ENCODE measurements at places on chromosomes 13 and 19.

- DNase-seq = no peak
Observed at GRCh38 chr19:2633693-2634075, 68.8 kb downstream of the GNG7 start.

- DNase-seq = no peak
Observed at GRCh38 chr13:111262715-111263114, 57.7 kb upstream of the TEX29 start.

GRCh38 chr13:51324714-51325420, 14.6 kb upstream of the SERPINE3 start:
- no peak for DNase-seq

GRCh38 chr13:43316946-43317353, 293.6 kb downstream of the DNAJC15 start:
- DNase-seq = no peak

DNA sequence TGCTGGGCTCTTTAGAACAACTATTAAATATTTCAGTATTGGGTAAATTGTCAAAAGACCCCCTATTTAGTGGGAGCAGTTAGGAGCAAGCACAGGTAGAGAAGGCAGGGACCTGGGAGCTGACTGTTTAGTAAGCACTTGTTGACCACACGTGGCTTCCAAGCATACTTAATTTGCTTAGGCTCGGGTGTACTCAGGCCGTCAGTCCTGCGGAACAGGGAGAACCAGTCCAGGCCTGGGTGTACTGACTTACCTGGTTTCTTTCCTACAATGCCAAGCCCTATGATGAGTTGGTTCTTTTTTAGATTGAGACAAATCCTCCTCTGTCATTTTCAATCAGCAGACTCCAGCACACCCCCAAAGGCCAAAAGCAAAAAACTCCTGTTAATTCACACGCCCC, 90.0 kb downstream of the WDFY2 start:
- no peak for DNase-seq

DNA sequence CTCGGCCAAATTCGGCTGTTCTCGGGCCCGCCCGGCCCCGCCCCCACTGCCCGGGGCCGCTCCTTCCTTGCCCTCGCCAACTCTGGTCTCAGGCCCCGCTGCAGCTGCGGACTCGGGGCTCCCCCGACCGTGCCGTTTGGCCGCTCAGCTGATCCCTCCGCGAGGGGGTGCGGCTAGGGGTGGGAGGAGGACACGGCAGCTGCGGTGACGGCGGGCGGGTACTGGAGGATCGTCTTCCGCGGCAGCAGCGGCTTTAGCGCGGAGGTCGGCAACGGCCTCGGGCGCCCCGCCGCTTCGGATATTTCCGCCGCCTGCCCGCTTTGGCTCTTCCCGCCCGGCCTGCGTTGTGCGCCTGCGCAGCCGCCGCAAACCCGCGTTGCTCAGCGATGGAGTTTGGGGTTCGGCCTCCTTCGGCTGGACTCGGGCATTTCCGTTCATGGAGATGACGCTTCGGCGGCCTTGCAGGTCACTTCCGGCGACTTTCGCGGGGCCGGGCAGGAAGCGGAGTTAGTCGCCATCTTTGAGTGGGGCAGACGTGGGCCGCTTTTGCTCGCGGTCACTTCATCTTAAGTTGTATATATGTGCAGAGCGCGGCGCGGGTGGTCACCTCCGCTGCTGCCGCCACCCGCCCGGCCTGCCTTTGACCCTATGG, 338 bp upstream of the UBE2M start:
- DNase-seq = peak; percentile 89

DNA sequence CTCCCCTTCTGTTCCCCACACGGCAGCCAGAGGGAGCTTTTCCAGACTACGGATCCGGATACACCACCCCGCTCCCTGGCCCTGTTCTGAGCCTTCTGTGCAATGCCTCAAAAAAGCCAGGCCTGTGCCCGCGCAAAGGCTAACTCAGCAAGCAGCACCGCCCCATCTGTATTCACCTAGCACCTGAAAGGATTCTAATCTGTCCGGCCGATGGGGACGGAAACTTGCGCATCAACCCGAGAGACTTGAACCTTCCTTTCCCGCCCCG, 589 bp downstream of the ZBTB45 start:
- peak; percentile 64 for DNase-seq

DNA sequence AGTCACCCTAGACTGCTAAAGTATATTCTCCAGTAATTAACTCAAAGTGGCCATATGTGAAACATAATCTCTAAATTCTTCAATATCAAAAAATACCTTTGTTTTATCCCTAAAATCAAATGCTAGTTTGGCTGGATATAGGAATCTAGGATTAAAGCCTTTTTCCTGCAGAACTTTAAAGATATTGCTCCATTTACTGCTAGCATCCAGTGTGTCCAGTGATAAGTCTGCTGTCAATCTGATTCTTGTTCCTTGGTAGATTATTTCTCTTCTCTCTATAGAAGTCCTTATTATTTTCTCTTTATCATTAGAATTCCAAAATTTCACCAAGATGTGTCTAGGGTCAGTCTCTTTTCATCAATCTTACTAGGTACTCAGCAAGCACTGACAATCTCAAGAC, 384.6 kb downstream of the FGF14 start:
- no peak for DNase-seq

- DNase-seq = no peak
Observed at GRCh38 chr19:14507704-14508542, 10.3 kb downstream of the DNAJB1 start.

DNA sequence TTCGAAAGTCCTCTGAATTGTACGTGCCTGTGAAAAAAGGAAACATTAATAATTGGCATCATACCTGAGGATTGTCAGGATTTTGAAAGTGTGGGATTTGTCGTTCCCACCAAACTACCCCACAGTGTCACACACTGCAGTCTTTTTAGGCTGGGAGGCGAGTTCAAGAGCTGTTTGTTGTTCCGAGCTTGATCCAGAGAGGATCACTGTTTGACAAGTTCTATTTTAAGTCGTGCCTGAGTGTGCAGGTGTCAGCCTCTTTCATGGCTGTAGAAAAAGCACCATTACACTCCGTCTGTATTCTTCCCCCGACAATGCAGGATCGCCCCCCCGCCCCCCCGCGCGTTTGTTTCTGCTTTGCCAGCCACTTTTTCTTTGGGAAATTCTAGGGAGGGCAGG, 635 bp upstream of the NBEA start:
- no peak for DNase-seq

GRCh38 chr13:110044551-110045111, 258.2 kb upstream of the IRS2 start:
- DNase-seq = no peak

GRCh38 chr13:38341149-38341692, 8.4 kb upstream of the UFM1 start:
- DNase-seq = no peak

- DNase-seq = no peak
Observed at GRCh38 chr13:30179597-30180276, 127.6 kb downstream of the KATNAL1 start.

DNA sequence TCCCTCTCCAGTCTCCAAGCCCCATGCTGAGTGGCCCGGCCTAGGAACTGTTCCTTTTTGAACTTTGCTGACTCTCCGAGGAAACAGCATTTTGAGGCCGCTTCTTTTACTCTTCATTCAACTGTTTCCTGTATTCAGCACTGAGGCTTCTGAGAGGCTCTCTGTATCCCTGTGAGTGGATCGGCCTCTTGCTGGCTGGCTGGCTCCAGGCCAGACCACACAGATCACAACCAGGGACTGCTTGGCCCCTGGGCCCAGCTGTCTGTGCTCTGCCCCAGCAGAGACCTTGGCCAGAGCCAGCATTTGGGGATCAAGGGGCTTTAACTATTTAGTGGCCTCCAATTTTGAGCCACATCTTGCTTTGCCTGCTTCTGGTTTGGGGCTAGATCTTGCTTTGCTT, 75.6 kb upstream of the KL start:
- DNase-seq = peak; percentile 10

DNA sequence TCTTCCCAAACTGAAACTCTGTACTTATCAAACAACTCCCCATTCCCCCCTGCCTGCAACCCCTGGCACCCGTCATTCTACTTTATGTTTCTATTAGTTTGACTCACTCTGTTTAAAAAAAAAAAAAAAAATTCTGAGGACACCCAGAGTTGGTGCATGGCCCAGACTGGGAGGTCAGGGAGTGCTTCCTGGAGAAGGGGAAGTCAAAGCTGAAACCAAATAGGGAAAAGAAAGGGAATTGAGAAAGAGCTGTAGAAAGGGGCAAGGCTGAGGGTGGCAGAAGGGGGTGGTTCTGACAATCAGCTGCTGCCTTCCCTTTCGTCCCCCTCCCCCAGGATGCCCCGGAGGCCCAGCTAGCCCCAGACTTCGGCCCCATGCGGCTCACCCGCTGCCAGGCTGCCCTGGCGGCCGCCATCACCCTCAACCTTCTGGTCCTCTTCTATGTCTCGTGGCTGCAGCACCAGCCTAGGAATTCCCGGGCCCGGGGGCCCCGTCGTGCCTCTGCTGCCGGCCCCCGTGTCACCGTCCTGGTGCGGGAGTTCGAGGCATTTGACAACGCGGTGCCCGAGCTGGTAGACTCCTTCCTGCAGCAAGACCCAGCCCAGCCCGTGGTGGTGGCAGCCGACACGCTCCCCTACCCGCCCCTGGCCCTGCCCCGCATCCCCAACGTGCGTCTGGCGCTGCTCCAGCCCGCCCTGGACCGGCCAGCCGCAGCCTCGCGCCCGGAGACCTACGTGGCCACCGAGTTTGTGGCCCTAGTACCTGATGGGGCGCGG, 9.0 kb upstream of the STRN4 start:
- DNase-seq = no peak

DNA sequence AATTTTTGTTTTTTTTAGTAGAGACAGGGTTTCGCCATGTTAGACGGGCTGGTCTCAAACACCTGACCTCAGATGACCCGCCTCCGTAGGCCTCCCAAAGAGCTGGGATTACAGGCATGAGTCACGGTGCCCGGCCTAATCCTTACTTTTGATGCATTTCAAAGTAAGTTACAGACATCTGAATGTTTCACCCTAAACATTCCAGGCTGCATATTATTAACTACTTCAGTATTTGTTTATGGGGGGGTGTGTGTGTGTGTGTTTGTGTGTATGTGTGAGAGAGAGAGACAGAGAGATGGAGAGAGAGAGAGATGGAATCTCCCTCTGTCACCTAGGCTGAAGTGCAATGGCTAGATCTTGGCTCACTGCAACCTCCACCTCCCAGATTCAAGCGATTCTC, 13.1 kb downstream of the SULT2B1 start:
- DNase-seq = no peak

GRCh38 chr13:101654883-101655282, 202.4 kb downstream of the ITGBL1 start:
- DNase-seq = no peak

- DNase-seq = no peak
Observed at GRCh38 chr19:2045501-2046045, 5.5 kb downstream of the MKNK2 start.

- no peak for DNase-seq
Observed at GRCh38 chr13:99203601-99204579, 3.2 kb downstream of the UBAC2 start.

- no peak for DNase-seq
Observed at GRCh38 chr13:113902986-113903775, 39.3 kb upstream of the GAS6 start.

DNA sequence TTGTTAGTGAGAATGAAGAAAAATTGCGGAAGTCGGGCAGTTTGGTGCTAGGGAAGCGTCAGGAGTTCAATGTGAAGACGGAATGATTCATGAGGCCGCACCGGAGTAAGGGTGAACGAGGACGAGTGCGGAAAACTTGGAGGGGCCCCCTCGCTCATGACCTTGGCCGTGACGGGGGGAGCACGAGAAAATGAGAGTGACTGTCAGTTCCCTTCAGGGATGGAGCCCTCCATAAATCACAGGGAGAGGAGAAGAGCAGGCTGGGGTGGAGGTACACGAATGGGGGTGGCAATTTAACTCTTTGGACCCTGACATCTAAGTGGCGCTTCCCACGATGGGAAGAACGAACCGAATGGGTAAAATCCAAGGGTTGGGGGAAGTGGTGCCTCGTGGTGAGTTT, 486.4 kb downstream of the TSHZ3 start:
- DNase-seq = no peak

DNA sequence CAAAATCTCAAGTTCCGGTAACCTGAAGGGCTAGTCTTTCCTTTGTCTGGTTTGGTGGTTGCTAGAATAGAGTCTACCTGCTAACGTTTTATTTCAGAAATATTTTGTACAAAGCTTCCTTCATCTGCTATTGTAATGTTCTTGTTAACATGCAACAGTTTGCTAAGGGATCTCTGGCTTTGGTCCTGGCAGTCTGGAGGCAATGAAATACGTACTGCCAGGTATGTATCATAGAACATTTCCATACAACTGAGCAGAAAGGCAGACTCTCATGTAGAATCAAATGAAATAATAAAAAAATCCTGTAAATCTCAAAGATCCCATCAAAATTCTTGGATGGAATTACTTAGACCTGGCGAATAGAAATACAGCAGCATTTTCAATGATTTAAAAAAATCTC, 8.8 kb upstream of the CSNK1A1L start:
- no peak for DNase-seq

DNA sequence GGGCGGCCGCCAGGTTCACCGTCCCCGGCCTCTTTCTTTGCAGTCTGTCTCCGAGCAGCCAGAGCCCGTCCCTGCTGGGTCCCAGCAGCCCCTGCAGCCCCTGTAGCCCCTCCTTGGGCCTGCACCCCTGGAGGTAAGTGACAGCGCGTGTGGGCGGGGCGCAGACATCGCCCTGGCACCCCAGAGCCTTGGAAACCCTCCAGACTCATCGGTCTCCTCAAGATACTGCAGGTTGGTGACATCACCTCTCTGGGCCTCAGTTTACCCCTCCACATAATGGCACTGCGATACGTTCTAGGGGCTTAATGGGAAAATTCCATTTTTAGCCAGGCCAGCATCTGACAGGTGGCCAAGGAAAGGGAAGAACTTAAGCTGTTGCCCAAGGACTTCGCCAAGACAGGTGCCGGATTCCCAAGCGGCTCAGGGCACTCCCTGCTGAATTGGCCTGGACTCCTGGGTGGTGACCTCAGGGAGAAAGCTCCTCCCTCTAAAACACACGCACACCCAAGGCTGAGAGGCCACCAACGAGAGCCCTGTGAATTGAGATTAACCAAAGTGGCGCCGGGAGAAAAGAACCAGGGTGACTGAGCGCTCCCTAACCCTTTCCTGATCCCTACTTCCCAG, 13.1 kb downstream of the MAST3 start:
- DNase-seq = no peak

DNA sequence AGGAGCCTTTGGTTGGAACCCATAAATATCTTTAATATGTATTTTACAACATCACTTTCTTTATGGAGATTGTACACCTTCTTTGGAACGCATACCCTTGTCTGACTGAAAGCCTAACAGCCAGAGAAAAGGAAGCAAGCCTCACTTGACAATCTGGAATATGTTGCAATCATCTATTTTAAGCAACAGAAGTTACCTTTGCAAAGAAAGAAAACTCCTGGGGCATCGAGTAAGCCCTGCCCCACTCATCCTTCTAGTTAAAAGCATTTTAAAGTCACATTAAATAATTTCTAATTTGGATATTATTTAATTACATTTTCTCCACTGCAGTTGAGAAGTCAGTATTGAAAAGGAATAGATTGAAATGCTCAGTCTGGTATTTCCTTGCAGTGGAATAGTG, 542.7 kb downstream of the MYO16 start:
- no peak for DNase-seq

- no peak for DNase-seq
Observed at GRCh38 chr19:49186108-49186507, 28.5 kb downstream of the TRPM4 start.

GRCh38 chr19:38877781-38878574, at the start of gene RINL:
TSS of gene RINL (minus strand) at chr19:38878275. CDS start at chr19:38876742, 1,533 bp downstream.
- no peak for DNase-seq
